Activated T-helper 1 cell treated with anti-CD3 and anti-CD28 coated beads, Interleukin-12 subunit alpha, Interleukin-12 subunit beta, Interleukin-2, Interleukin-4 antibody, amounts not matched to agents 30 ng/mL and 10 ng/mL and 1 ng/mL, durations not matched to agents 14 hours and 24 hours and 36 hours (primary cell): ENCODE measurements at places on chromosomes 1 and 21. TPM values are rescaled to one million over a fixed set of nuclear protein-coding genes. Genes with fewer than 3 reads are reported as not detected.

GRCh38 chr1:31433396-31433930, 20.4 kb downstream of the SERINC2 start:
- H3K36me3 ChIP-seq, result no peaks in the 10 kb centered on the region
- H3K4me1 ChIP-seq, result no peaks in the 10 kb centered on the region
- no peak overlapping the region for H3K4me3 ChIP-seq

- H3K36me3 ChIP-seq, result no peaks in the 10 kb centered on the region
- H3K27ac ChIP-seq, result no peak overlapping the region
- no peak overlapping the region for H3K4me3 ChIP-seq
- no peaks in the 10 kb centered on the region for H3K4me1 ChIP-seq
These were observed 6.0 kb upstream of the LCE1F start for GRCh38 chr1:152768847-152769533.

DNA sequence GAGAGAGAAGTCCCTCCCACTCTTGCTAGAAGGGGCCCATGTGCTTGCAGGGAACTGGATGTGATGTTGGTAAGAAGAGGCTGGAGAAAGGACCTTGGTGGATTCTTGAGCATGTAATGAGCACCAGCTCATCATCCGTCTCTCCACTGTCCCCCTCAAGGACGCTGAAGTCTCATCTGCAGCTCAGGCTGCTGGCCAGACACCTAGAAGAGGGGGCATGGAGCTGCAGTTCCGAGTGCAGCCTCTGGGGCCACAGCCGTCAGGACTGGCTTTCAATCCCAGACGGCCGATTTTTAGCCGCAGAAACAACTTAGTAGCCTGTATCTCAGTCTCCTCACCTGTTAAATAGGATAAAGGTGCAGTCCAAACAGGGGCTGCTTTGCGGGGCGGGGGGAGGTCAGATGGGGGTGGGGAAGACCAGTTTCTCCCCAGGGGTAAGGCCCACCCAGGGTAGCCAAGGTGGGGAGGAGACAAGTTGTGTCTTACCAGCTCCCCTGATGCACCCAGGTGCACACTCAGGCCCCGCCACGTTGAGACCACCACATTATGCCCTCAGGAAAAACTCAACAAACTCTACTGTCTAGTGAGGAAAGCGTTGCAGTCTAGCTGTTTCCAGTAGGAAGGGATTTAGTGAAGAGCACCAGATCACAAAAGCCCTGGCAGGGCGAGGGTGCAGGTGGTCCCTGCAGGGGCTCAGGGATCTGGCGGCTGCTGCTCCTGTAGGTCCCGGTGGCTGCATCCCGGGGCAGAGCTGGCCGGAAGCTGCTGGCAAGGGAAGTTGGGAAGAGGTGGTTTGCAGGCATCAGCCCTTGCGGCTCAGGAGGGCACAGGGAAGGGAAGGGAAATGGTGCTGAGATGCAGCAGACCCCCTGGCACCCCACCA, 29.5 kb downstream of the LDLRAP1 start:
- peaks cover 3% of the 10 kb centered on the region for H3K4me1 ChIP-seq
- no peak overlapping the region for H3K4me3 ChIP-seq
- no peak for DNase-seq
- no peaks in the 10 kb centered on the region for H3K36me3 ChIP-seq

DNA sequence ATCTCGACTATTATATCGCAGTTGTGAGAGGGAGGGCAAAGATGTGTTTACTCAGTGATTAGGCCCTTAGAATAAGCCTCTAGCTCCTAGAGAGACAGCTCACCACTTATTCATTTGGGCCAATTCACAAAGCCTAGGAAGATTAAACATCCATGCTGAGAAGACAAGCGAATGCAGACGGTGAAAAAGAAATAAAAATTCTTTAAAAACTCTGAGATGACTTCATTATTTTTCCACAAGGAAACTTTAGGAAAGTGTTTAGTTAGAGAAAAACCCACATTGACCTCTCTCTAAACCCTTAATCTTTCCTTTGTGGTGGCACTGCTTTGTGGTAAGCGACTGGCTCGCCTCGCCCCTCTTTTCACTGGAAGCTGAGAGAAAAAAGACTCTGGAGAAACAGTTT, 146.8 kb upstream of the DMRTA2 start:
- H3K27ac ChIP-seq, result no peak overlapping the region
- H3K27me3 ChIP-seq, result no peaks in the 10 kb centered on the region
- no peak for DNase-seq
- no peaks in the 10 kb centered on the region for H3K4me1 ChIP-seq
- no peak overlapping the region for H3K4me3 ChIP-seq

DNA sequence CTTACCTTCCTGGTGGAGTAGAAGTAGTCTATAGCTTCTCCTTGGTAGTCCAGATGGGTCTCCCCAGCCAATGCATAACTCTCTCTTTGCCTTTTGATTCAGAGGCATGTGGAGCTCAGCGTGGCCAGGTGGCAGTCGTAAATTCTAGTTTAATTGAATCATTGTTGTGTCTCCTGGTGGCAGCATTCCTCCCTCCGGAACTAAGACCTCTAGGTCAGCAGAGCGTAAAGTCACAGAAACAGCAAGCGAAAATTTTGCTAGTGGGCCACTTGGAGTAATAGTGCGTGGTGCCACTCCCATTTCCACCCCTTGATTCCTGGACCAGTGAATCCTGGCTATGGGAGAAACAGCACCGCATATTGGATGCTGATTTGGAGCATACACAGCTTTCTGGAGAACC, 3.9 kb upstream of the TMPRSS2 start:
- no peak for DNase-seq
- H3K27ac ChIP-seq, result no peak overlapping the region
- H3K36me3 ChIP-seq, result no peaks in the 10 kb centered on the region
- H3K4me1 ChIP-seq, result no peaks in the 10 kb centered on the region
- H3K27me3 ChIP-seq, result peaks cover 18% of the 10 kb centered on the region

Gene PRELP
- not detected in 2 replicates for total RNA-seq

Gene CCDC30
- total RNA-seq, result 1.0 and 1.9 TPM in 2 replicates
